Activated CD8-positive, alpha-beta memory T cell treated with anti-CD3 and anti-CD28 coated beads, Interleukin-2, amount 50 U/mL, for 4 hours (primary cell): ENCODE measurements at places on chromosomes 13 and 19.

DNA sequence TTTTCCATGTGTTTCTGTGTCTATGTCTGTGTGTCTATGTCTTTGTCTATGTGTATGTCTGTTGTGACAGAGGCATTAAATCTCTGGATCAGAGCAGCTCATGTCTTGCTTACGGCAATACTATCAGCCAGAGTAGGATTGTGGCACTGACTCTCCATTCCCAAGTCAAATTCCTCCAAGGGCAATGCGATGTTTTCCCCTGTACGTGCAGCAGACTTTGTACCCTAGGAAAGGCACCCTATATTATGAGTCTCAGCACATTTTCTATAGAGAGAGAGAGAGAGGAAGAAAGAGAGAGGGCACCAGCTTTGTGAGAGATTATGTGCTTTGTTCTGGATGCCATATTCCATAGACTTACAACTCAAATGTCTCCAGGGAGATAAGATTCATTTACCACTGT lies 11.1 kb downstream of the CYP4F3 start:
- no peak for DNase-seq

DNA sequence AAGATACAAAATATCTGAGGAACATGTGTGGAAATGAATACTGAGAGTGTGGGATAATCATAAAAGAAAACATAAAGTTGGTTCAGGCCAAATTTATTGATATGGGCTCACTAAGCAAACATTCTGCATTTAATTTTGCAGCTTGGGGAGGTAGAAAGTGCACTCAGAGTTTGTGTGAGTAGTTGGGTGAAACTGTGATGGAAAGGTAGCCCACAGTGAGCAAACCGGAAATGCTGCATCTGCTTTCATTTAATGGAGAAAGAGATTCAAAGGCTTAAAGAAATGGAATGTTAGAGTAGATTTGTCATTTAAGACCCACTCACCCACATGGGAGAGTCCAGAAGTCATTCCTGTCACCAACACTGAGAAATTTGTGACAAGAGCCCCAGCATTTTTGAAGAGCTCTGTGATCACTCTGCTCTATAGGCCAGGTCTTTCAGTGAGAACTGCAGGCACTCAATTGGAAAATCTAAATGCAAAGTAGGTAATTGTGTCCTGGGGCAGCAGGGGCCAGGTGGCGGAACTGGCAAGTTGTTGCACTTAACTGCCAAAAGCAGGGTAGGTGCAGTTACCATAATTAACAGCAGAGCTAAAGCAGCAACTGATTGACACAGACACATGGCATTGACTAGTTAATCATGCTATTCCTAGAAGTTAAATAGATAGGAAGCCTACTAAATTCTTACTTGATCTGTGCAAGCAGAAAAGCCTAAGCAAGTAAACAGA lies 1228.3 kb upstream of the PCDH20 start:
- DNase-seq, result no peak

GRCh38 chr13:37118016-37118415 lies 12.6 kb upstream of the CSNK1A1L start:
- no peak for DNase-seq

- DNase-seq, result no peak
Measured at GRCh38 chr13:61608138-61608537, 192.5 kb upstream of the PCDH20 start.

DNA sequence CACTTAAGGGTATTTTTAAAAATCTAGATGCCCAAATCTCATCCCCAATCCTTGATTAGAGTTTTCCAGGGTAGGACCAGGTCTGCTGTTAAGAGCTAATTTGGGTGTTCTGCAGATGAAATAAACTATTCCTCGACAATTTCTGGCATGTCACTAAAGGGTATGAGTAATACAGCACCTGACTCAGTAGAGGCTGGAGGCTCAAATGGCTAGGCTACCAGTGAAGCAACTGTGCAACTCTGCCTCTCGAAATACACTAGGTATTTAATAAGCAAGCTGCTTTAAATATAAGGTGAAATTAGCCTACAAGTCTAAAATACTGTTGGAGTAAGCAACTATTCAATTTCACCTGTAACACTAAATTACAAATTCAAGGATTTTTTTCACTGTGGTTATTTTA lies 1.5 kb downstream of the RNF6 start:
- no peak for DNase-seq

DNA sequence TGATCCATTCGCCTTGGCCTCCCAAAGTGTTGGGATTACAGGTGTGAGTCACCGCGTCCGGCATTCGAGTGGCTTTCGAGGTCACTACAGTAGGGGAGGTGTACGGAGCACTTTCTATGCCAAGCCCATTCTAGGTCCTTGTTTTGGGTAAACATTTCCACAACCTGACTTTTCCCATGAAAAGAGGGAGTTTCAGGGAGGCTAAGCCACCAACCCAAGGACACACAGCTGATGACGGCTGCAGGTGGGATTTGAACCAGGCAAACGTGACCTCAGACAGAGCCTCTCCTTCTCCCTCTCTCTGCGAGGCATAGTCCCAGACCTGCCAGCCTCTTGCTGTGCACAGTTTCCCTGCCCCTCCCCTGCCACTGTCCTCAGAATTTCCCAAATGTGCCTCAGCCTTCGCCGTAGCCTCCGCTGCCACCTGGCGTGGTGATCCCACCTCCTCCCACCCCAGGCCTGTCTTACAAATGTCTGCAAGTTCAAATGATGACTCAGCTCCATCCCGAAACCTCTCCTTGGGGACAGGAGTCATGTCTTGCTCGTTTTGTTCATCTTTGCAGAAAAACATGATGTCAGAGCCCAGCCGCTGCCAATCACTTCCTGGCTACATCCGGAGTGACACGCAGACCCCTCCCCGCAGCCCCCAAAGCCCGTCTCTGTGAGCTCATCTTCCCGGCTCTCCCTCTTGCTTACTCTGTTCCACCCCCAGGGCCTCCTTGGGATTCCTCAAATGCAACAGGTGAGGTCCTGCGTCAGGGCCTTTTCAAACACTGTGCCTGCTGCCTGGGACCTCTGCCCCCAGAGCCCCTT lies 6.6 kb upstream of the GADD45B start:
- DNase-seq, result no peak

DNA sequence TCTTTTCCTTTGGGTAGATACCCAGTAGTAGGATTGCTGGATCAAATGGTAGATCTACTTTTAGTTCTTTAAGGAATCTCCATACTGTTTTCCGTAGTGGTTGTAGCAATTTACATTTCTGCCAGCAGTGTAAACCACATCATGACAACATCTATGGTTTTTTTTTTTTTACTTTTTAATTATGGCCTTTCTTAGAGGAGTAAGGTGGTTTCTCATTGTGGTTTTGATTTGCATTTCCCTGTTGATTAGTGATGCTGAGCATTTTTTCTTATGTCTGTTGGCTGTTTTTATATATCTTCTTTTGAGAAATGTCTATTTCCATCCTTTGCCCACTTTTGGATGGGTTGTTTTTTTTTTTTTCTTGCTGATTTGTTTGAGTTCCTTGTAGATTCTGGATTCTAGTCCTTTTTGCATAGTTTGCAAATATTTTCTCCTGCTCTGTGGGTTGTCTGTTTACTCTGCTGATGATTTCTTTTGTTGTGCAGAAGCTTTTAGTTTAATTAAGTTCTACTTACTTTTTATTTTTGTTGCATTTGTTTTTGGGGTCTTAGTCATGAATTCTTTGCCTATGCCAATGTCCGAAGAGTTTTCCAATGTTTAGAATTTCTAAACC lies 38.8 kb downstream of the TDRD3 start:
- no peak for DNase-seq

- DNase-seq, result no peak
Measured at GRCh38 chr19:2250766-2251105, 1.6 kb downstream of the AMH start.

GRCh38 chr13:98556968-98557631 lies 19.8 kb downstream of the STK24 start:
- no peak for DNase-seq

DNA sequence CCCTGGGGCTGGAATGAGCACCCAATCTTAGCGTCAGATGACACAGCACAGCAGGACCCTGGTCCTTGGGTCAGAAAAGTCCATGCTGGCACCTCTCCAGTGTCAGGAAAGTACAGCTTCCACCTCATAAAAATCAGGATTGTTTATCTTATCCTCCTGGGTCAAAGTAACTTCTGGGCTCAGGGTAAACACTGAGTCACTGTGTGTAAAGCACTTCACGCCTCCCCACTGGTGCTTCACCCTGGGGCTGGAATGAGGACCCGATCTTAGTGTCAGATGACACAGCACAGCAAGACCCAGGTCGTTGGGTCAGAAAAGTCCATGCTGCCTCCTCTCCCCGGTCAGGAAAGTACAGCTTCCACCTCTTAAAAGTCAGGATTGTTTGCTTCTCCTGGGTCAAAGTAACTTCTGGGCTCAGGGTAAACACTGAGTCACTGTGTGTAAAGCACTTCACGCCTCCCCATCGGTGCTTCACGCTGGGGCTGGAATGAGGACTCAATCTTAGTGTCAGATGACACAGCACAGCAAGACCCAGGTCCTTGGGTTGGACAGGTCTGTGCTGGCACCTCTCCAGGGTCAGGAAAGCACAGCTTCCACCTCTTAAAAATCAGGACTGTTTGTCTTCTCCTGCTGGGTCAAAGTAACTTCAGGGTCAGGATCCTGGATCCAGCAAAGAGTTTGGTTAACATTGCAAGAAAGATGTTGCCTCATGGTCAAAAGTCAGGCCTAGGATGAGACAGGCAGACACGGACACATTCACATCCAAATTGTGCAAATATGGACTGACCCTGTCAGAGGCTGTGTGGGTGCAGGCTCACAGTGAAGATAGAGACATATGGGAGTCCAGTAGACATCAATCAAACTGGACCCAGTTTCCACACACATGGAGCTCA lies 39.2 kb upstream of the CYP2A7 start:
- no peak for DNase-seq

DNA sequence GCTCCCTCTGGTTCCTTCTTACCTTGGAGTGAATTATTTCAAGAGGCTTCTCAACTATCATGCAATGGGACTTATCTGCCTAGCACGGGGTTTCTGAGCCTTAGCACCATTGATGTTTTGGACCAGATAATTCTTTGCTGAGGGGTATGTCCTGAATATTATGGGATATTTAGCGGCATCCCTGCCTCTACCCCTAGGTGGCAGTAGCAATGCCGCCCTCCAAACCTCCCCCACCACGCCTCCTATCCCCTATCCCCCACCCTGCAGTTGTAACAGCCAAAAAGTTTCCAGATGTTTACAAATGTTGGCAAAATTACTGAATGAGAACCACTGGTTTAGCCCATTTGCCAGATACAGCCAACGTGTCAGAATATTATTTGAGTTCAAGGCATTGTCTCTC lies 125.5 kb downstream of the POSTN start:
- DNase-seq, result no peak
